GM03348 (cell line): ENCODE measurements at places on chromosomes 7 and 10.

- DNase-seq, result no peak
These were observed 103.1 kb downstream of the PRKAG2 start for GRCh38 chr7:151773797-151774196.

DNA sequence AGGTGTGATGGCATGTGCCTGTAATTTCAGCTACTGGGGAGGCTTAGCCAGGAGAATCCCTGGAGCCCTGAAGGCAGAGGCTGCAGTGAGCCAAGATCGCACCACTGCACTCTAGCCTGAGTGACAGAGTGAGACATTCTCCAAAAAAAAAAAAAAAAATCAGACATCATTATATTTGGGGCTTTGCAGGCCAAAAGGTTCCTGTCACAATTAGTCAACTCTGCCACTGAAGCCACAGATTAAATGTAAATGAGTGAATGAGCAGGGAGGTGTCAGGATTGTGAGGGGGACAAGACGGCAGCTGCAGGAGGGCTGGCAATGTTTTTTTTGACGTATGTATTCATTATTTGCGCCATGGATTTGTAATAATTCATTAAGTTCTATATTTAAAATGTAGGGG, 3.3 kb downstream of the ZNF33B start:
- DNase-seq, result no peak

GRCh38 chr7:28957064-28957750, 923 bp downstream of the TRIL start:
- peak; percentile 10 for DNase-seq

DNA sequence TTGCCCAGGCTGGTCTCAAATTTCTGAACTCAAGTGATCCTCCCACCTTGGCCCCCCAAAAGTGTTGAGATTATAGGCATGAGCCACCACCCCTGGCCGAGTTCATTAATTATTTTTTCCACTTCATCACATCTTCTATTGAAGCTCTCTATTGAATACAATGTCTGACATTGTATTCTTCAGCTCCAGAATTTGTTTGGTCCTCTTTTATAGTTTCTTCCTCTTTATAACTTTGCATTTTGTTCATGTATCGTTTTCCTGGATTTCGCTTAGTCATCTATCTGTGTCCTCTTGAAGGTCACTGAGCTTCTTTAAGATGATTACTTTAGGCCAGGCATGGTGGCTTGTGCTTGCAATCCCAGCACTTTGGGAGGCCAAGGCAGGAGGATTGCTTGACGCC, 30.2 kb downstream of the NOM1 start:
- DNase-seq, result no peak

- no peak for DNase-seq
These were observed 83.4 kb downstream of the LANCL2 start for GRCh38 chr7:55448526-55448925.

- DNase-seq, result no peak
These were observed 100.3 kb downstream of the CTBP2 start for GRCh38 chr10:125060026-125060425.

- DNase-seq, result peak; percentile 81
These were observed 25.2 kb upstream of the ITGB1 start for GRCh38 chr10:32982911-32983909.

DNA sequence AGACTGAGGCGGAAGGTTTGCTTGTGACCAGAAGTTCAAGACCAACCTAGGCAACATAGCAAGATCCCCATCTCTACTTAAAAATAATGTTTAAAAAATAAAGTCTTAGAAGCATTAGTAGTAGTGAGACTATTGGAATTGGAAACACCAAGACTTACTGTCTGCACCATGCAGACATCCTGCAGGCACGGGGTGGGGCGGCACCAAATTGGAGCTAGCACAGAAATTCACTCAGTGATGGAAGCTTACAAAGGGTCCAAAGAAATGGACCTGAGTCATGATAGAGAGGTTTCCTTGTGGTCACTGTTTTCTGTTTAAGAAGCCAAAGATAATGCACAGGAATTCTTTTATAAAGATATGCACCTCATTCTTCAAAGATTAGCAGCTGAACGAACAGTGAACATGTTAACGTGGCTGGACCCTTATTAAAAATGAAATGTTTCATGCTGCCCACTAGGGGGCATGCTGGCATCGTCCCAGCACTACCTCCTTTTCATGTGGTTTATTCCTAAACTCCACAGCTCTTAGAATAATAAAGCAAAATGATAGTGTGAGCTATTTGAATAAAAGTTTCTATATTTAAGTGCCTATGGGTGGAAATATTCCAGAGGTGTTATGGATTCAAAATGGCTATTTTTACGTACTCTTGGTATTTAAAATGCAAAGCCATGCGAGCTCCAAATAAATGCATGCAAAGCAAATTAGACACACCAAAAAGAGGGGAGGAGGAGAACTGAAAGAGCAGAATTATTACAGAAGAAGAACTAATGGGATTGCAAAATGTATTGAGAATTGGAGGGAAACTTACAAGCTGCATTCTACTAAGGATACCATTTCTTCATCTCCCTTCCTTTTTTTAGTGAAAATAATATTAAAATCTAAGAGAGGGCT, 28.6 kb downstream of the PDSS1 start:
- peak; percentile 78 for DNase-seq

GRCh38 chr7:18555968-18556367, 60.4 kb downstream of the HDAC9 start:
- no peak for DNase-seq

DNA sequence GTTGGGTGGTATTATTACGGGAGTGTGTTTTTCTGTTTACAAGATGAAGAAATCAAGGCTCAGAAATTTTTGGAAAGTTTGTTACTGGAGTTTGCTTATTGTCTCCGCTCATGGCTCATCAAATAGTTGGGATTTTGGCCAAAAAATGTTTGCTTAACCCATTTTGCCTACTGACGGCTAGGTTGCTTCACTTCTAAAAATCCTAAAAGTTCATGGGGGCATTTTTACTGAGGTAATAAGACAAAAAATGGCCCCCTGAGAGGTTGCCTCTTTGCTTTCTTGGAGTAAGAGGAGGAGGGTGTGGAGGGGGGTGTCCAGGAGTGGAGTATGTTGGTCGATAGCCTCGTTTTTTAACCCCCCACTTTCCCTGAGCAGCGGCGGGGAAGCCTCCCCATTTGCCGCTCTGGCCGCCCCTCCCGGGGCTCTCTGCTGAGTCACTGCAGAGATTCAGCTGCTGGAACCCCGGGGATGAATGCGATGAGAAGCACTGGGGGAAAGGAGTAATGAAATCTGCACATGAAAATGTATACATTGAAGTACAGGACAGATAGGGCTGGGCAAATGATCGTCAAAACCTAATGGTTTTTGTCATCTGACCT, 1.5 kb downstream of the MEST start:
- DNase-seq, result no peak

DNA sequence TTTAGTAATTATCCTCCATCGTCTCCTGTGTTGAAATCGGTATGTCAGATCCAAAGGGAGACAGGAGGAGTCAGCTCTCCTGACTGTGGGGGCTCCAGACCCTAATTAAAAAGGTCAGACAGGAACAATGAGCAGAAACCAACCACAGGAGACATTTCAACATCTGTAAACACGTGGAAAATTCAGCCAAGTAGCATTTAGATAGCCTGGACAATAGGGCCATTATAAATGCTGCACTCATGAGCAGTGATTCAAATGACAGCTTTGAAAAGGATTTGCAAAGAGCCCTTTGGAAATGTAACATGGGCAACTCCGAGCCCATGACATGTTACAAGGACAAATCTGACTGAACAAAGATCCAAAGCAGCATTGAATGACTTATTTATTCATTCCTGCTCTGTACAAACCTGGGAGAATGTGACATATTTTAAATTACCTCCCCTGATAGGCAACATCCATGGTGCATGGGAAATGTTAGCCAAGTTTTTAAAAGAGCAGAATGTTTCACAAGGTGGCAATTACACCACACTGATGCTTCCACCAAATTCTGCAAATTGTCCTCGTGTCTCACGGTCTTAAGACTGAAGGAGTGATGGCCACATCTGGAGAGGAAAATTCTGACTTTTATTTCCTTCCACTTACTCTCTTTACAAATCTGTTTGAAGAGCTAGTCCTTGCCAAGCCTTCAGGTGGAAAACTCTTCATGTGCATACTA, 113.3 kb upstream of the KMT2E start:
- no peak for DNase-seq

- no peak for DNase-seq
These were observed 6.8 kb upstream of the EFCAB10 start for GRCh38 chr7:105587909-105588635.

- DNase-seq, result peak; percentile 60
These were observed 196.1 kb upstream of the PRSS1 start for GRCh38 chr7:142553216-142553615.

DNA sequence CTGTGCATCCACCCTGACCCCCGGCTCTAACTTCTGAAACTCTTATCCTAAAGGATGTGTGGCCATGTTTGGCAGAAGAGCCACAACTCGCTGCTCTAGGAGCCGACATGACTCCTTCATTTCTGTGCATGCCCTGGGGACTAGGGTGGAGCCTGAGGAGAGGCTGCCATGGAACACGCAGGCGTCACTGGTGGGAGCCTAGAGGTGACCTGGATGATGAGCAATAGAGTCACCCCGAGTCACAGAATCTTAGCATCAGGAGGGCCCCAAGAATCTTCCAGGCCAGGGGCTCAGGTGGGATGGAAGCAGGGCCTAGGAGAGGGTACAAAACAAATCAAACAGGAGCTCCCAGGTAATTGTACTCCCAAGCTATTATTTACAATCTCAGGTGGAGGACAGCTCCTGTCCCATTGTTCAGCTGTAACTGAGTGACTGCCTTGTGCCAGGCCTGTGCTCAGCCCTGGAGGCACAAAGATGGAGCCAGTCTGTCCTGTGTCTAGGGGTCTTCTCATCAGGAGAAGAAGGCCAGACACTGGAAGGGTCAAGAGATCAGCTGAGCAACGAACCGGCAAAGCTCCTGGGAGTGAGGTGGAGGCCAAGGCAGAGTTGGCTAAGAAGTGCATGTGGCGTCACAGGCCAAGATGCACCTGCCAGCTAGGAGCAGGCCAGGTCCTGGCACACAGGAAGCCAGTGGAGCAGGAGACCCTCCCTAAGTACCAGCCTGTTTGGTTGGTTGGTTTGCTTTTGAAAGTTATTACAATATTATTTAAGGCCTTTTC, 5.8 kb upstream of the ZNF22 start:
- no peak for DNase-seq

DNA sequence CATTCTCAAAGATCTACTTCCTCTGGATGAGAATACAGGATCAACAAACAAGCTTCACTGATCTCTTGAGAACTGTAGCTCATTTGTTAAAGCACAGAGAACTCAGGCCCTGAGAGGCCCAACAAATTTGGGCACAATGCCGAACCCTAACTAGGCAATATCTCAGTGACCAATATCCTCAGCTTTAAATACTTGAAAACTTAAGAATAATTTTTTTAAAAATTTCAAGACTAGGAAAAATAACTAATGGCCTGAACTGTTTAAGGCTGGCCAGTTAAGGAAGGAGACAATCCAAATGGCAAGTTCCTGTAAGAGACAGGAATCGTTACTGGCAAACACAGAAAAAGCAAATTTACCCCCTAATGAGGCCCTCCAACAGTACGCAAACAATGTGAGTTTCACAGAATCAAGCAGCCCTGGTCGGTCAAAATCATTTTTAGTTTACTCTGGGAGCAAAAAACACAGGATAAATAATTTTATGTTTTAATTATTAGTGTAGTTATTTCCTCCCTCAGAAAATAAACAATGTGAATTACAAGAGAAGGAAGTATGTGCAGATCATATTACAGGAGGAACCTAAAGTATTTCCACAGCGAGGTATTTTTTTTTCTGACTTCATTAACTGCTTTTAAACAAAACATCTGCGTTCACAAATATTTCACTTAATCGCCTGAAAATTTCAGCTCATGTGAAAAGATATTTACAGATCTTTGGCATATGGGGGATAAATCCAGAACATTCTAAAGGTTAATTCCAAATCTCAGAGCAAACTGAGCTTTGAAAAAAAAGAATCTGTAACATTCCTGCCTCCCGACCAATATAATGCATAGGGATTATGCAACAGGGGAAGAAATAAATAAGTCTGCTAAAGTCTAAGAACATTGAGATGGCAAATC, 39.5 kb downstream of the NT5C2 start:
- peak; percentile 29 for DNase-seq

- DNase-seq, result no peak
These were observed 30.3 kb downstream of the BCAP29 start for GRCh38 chr7:107610323-107610722.

DNA sequence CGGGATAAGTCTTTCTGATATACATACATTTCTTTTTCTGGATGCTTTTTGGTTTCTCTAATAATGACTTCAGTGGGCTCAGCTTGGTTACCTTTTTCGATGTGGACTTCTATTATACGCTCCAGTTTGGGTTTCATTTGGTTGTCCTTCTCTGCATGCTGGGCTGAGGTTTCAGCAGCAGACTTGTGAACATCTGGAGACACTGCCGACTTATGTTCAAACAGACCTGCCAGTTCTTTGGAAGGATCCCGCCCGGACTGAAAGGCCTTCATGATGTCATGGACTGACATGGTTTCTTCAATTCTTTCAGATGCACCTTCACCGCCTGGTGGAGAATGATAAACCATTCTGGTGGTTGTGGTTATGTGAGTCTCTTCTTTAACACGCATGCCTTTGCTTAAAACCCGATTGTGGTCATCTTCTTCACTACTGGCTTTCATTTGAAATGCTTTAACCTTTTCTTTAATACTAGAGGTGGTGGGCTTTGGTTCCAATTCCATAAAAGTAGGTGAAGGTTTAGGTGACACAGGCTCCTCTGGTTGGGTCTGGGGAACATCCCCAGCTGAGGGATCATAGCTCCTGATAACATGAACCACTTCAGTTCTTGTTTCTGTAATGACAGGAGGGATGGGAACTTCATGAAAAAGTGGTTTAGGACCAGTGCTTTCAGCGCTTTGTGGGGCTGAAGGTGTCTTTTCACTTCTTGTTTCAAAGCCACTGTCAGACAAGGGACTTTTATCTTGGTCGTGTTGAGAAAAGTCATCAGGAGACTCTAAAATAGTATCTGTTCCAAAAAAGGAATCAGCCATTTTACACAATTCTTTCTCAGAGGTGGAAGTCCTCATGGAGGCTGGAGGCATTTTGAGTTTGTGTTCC, 167.7 kb upstream of the CCDC6 start:
- DNase-seq, result no peak
